ENCODE measurements at places on chromosomes 1 and 21. TPM values are rescaled to one million over a fixed set of nuclear protein-coding genes. Genes with fewer than 3 reads are reported as not detected.
A peak's percentile ranks its signal among the peaks of the same experiment; 100 is the strongest.

- no peak for DNase-seq
- H3K27ac ChIP-seq: peak overlapping the region; percentile 49
- H3K4me3 ChIP-seq: no peak overlapping the region
- no peaks in the 10 kb centered on the region for H3K36me3 ChIP-seq
- H3K4me1 ChIP-seq: no peaks in the 10 kb centered on the region
These were observed 132.2 kb upstream of the HOOK1 start for GRCh38 chr1:59682396-59683080.

GRCh38 chr21:37561506-37561905, 194.9 kb downstream of the DYRK1A start:
- no peak overlapping the region for H3K4me3 ChIP-seq
- H3K36me3 ChIP-seq: no peaks in the 10 kb centered on the region
- no peak for DNase-seq
- no peak overlapping the region for H3K27ac ChIP-seq
- no peaks in the 10 kb centered on the region for H3K27me3 ChIP-seq

- no peak overlapping the region for H3K4me3 ChIP-seq
- DNase-seq: no peak
- H3K36me3 ChIP-seq: no peaks in the 10 kb centered on the region
These were observed 28.4 kb downstream of the STX6 start for GRCh38 chr1:180994262-180994661.

DNA sequence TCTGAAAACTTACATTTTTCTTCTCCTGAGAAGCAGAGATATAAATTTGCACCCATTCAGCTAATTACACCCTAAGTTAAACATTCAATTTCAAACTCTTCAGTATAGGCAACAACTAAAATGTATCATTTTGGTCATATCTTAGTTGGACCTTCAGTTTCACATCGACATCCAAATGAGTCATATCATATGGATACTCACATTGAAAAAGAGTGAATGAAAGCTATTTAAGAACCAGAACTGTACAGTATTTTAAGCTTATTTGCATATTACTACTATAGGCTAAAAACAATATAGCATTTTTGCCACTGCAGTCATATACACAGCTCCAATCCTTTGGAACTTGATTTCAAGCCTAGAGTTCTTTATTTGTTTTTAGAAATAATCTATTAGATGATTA, 33.6 kb downstream of the USP25 start:
- no peak overlapping the region for H3K27ac ChIP-seq
- H3K36me3 ChIP-seq: no peaks in the 10 kb centered on the region
- no peaks in the 10 kb centered on the region for H3K27me3 ChIP-seq
- no peak for DNase-seq

ZNF648 gene
- not detected for total RNA-seq

DNA sequence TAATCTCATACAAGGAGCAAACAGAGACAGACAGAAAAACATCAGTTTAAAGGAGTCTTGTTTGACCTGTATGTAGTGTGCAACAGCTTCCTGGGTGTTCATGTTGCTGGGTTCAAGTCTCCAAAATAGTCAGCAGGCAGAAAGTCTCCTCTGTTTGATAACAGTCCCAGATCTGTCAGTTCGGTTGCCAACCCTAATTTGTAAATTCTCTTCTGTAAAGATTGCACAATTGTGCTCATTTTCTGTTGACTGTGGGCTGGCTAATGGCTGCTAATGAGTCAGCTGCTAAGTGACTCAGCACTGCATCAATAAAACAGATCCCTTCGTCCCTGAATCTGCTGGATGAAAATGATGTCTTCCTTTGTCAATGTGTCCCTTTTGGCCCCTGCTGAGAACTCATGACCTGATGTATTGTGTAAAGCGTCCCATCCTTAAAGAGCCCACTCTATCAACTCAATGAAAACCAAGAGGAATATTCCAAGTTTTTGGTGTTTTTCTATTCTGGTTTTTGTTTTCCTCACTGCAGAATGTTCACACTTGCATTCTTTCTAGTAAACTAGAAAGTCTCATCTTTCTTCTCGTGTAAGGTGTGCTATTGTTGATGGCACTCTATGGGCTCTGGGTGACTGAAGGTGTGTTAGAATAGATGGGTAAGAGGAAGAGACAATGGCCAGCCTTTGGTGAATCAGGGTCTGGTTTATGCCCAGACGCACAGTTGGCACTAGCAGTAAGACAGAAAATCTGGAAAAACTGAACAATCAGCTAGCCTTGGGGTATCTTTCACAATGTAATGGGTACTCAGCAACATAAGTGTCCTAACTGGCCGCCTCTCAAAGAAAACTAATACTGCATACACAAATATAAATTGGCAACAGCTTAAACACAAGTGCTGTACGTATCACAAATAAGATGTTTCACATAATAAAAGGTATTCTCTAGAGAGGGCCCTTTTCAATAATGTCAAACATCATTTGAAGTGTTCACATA, 75.1 kb upstream of the SIPA1L2 start:
- H3K27ac ChIP-seq: peak overlapping the region; percentile 62
- no peaks in the 10 kb centered on the region for H3K27me3 ChIP-seq
- no peak for DNase-seq
- H3K4me1 ChIP-seq: no peaks in the 10 kb centered on the region

ZBTB8B gene
- not detected for total RNA-seq

- H3K27me3 ChIP-seq: no peaks in the 10 kb centered on the region
- H3K36me3 ChIP-seq: no peaks in the 10 kb centered on the region
- no peaks in the 10 kb centered on the region for H3K4me1 ChIP-seq
- H3K4me3 ChIP-seq: peak overlapping the region; percentile 75
- DNase-seq: peak; percentile 77
- peak overlapping the region; percentile 83 for H3K27ac ChIP-seq
These were observed 992 bp downstream of the TENT5C start for GRCh38 chr1:117606649-117607430.

KRTAP13-2 gene
- not detected for total RNA-seq

DNA sequence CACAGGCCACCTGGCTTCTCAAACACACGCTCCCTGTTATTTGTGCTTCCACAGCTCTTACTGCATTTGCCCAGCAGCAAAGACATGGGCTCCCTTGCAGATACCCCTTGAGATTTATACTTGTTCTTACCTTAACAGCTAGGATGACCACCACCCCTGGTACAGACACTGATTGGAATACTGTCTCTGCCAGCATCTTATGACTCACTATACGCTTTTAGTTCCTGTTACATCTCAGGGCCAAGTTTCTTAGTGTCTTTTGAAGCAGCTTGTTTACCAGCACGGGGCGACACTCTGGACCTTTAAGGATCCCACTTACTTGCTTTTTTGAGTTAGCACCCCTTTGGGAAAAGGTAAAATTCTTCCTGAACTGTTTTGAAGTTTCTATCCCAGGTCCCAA, 874.8 kb downstream of the KCNT2 start:
- H3K4me1 ChIP-seq: no peaks in the 10 kb centered on the region
- DNase-seq: no peak
- H3K36me3 ChIP-seq: no peaks in the 10 kb centered on the region
- H3K4me3 ChIP-seq: no peak overlapping the region
- H3K27me3 ChIP-seq: no peaks in the 10 kb centered on the region
- no peak overlapping the region for H3K27ac ChIP-seq

FCRL5 gene
- 0.53 TPM for total RNA-seq

DNA sequence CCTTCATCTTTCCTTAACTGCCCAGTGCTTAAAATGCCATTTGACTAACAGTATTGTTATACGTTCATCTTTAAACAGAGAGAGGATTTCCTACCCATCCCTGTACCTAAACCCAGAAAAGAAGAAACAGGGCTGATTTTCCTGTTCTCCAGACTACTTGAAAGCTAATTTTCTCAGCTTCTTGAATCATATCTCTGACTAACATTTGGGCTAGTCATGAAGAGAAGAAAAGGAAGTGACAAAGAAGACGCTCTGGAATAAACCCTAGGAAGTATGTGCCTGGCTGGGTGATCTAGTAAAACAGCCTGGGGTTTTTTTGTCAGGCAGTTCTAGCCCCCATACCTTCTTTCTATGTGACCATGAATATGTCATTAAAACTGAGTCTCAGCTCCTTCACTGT, 44.8 kb upstream of the SGIP1 start:
- H3K4me1 ChIP-seq: no peaks in the 10 kb centered on the region
- no peaks in the 10 kb centered on the region for H3K36me3 ChIP-seq
- no peak overlapping the region for H3K4me3 ChIP-seq
- H3K27me3 ChIP-seq: no peaks in the 10 kb centered on the region

DNA sequence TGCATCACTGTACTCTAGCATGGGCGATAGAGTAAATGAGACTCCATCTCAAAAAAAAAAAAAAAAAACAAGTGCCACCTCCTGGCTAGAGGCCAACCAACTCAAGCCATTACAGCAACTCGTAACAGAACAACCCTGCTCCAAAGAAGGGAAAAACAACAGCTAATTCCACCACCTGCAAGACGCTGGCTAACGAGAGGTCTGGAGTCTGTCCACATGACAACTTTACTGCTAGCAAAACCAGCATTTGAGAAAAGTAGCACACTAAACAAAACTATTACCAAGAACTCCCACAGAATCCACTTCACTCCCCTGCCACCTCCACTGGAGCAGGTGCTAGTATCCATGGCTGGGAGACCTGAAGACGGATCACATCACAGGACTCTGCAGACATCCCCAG, 24.1 kb upstream of the EGLN1 start:
- no peaks in the 10 kb centered on the region for H3K27me3 ChIP-seq
- no peak overlapping the region for H3K27ac ChIP-seq
- H3K4me3 ChIP-seq: no peak overlapping the region
- no peaks in the 10 kb centered on the region for H3K36me3 ChIP-seq
- DNase-seq: no peak
- H3K4me1 ChIP-seq: no peaks in the 10 kb centered on the region

GRCh38 chr1:3312898-3313575, 141.4 kb upstream of the ARHGEF16 start:
- peak; percentile 38 for DNase-seq
- H3K27me3 ChIP-seq: no peaks in the 10 kb centered on the region
- peak overlapping the region; percentile 85 for H3K27ac ChIP-seq
- no peaks in the 10 kb centered on the region for H3K4me1 ChIP-seq
- H3K36me3 ChIP-seq: no peaks in the 10 kb centered on the region
- no peak overlapping the region for H3K4me3 ChIP-seq

DNA sequence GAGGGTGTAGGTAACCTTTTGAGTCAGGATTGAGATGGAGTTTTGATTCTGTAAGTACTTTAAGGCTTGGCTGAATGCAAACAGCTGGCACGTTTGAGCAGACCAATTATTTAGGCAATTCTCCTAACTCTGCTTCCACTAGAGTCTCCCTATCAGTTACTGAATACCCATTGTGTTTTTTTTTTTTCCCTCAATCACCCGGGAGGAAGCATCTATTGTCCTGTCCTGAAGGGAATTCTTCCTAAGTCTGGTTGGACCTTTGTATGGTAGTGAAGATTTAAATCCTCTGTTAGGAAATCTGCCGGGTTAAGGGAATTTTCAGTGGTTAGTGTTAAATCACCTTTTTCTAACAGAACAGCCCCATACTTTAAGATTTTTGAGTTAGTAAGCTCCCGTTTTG, 571.2 kb upstream of the USP24 start:
- DNase-seq: no peak
- H3K27ac ChIP-seq: no peak overlapping the region
- H3K4me1 ChIP-seq: no peaks in the 10 kb centered on the region
- no peaks in the 10 kb centered on the region for H3K36me3 ChIP-seq
- no peak overlapping the region for H3K4me3 ChIP-seq

GRCh38 chr1:110241516-110241915, 31.4 kb downstream of the KCNC4 start:
- no peaks in the 10 kb centered on the region for H3K36me3 ChIP-seq
- no peak overlapping the region for H3K4me3 ChIP-seq
- no peak overlapping the region for H3K27ac ChIP-seq
- no peaks in the 10 kb centered on the region for H3K4me1 ChIP-seq
- no peak for DNase-seq
- no peaks in the 10 kb centered on the region for H3K27me3 ChIP-seq

DNA sequence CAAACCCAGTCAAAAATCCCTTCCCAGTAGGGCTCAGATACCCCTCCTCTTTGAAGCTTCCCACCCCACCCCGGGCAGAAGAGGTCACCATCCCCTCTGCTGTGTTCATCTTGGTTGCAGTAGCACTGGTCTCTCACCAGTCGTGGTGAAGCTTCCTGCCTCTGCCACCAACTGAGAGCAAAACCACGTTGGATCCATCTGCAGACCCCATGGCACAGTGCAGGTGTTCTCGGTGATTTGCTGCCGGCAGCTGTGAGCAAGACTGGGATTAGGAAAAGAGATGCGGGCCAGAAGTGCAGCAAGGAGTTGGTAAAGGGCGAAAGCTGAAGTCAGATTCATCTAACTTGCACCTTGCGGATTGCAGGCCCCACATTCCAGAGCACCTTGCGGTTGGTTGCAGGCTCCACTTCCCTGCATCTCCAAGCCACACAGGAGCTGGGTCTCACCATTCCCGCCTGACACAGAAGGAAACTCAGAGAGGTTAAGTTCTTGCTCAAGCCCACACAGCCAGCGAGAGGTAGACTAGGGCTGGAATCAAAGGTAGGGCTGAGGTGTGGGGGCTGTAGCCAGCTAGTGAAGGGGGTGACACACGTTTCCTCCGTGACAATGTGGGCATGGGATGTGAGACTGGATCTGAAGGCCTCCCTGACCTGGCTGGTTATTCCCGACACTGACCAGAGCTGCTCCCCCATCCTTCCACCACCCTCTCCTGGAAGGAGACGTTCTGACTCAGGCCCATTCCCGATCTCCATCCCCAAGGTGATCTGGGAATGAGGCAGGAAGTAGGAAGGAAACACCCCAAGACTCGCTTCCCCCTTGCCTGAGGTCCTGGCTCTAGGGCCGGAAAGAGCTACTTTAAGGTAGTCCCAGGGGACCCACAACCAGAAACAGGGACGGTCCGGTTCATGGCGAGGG, 3.3 kb upstream of the FAM110D start:
- no peaks in the 10 kb centered on the region for H3K4me1 ChIP-seq
- H3K27ac ChIP-seq: peak overlapping the region; percentile 35
- peaks cover 5% of the 10 kb centered on the region for H3K27me3 ChIP-seq
- no peak overlapping the region for H3K4me3 ChIP-seq
- H3K36me3 ChIP-seq: no peaks in the 10 kb centered on the region

SPRR1A gene
- total RNA-seq: not detected

TMEM52 gene
- 11.6 TPM for total RNA-seq

GRCh38 chr1:20487236-20487590, 1.2 kb upstream of the CAMK2N1 start:
- H3K4me3 ChIP-seq: no peak overlapping the region
- no peaks in the 10 kb centered on the region for H3K27me3 ChIP-seq
- no peak for DNase-seq

DNA sequence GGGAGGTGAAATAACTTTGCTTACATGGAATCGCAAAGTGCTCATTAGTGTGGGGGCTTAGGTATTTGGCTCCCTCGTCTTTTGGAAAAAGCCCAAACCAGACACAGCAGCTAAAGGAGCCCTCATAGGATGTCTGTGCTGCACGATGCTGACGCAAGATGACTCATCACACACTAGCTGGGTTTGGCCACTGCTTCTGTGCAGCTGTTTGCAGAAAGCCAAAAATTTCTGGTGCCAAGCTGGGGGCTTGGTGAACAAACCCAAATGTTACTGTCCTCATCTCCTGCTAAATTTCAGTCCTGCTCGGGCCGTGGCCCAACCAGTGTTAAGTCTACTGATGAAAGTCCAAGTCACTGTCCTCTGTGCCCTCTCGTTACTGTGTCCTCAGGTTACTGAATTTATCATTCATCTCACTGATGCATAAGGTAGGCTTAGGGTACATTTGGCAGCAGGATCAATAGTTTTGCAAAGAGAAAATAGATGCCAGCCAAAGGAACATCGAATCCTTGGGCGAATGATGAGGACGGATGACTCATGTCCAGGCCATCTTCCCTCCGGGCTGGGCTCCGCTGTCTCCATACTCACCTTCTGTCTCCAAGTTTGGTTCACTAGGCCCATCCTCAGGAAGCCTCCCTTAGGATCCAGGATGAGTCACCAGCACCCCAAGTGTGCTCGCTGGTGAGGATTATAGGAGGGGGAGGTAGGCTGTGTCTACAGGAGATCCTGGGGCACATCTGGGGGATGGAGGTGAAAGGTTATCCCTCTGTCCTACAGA, 177.7 kb downstream of the ADSS2 start:
- no peaks in the 10 kb centered on the region for H3K4me1 ChIP-seq
- no peaks in the 10 kb centered on the region for H3K27me3 ChIP-seq
- peak; percentile 19 for DNase-seq
- no peak overlapping the region for H3K4me3 ChIP-seq
- H3K36me3 ChIP-seq: no peaks in the 10 kb centered on the region
- H3K27ac ChIP-seq: peak overlapping the region; percentile 42
